Stimulated activated CD4-positive, alpha-beta T cell treated with anti-CD3 and anti-CD28 coated beads, Interleukin-4, amount 100 ng/mL, for 24 hours (primary cell): ENCODE measurements at places on chromosomes 11 and 22.

DNA sequence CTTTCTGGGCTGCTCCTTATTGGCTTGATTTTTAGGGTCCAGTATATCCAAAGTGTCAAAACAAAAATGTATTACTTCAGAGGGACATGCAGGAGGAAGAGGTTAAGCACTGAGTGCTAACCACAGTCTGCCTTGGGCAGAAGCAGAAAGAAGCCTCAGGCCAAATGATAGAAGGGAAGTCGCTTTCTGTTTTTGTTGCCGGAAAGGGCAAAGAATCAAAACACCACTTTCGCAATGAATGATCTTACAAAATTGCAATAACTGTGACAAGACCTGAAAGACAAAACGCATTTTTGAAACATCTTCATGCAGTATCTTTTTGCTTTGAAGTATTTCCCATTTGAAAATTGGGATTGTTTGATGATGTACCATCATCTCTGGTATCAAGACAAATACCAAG, 70.1 kb upstream of the PICALM start:
- DNase-seq = peak; percentile 14

GRCh38 chr11:10485646-10486045, 30.6 kb downstream of the AMPD3 start:
- DNase-seq = no peak

DNA sequence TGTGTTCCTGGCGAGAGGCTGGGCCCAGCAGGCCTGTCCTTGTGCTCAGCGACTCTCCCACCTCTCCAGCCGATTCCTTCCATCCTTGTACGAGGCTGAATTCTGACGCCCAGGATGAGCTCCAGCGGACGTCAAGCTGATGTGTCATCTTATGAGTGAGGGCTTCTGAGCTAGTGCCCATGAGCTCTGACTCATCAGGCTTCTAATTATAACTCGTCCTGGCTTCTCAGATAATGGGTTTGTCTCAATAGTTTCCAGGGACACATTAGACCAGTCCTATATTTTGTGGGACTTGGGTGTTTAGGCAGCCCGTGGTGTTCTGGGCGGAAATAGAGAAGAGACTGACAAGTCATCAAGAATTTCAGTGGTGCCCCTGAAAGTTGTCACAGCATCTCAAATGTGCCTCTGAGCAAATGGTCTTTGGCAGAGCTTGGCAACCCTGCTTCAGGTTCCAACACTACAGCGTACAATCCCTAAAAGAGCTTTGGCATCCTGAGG, 108.2 kb upstream of the CD44 start:
- DNase-seq = peak; percentile 48

DNA sequence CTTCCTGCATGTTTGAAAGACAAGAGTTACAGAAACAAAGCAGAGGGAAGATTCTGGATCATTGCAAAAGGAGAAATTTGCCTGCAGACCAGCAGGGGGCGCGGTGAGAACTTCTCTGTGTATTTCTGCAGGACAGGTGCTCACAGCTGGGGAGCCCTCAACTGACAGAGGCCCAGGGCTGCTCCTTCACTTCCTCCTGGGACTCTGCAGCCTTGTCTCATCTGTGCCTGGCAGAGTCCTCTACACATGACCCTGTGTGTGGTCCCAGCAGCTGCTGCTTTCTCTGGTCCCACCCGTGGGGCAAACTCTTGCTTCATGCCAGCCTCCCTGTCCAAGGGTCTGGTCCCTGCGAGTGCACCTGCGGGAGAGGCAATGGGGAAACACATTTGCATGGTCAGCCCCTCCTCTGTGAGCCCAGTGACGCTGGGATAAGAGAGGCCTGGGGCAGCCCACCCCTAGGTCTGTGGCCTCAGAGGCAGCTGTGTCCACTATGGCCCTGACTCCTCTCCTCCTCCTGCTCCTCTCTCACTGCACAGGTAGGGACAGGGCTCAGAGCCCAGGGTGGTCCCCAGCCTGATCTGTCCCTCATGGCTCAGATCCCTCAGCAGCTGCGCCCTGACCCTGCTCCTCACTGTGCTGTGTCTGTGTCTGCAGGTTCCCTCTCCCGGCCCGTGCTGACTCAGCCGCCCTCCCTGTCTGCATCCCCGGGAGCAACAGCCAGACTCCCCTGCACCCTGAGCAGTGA, 43.2 kb upstream of the VPREB1 start:
- DNase-seq = peak; percentile 67

DNA sequence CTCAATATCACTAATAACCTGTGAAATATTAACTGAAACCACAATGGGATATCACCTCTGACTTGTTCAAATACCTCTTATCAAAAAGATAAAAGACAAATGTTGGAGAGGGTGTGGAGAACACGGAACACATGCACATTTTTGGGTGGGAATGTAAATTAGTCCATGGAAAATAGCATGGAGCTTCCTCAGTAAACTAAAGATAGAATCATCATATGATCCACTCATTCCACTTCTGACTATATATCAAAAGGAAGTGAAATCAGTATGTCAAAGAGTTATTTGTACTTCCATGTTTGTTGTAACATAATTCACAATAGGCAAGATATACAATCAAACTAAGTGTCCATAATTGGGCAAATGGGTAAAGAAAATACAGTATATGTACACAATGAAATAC, 57.4 kb downstream of the TYR start:
- no peak for DNase-seq

- no peak for DNase-seq
Observed at GRCh38 chr11:23497040-23497439, 636.8 kb upstream of the CCDC179 start.

DNA sequence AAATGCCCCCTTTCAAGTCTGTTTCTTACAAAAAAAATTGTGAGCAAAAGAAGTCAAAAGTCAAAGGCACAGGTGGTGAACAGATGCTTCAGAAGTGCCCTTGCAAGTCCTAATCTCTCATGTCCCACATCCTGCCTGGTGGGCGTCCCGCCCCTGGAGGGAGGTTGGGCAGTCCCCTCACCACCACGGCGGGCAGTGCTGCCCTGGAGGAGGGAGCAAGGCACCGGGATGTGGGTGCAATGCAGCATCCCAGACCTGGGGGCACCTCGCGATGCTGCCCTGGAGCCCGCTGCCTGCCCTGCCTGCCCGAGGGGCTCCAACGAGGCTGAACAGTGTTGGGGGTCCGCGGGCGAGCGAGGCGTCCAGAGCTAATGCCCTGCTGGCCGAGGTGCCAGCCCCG, 15.9 kb downstream of the MRGPRG start:
- DNase-seq = no peak

DNA sequence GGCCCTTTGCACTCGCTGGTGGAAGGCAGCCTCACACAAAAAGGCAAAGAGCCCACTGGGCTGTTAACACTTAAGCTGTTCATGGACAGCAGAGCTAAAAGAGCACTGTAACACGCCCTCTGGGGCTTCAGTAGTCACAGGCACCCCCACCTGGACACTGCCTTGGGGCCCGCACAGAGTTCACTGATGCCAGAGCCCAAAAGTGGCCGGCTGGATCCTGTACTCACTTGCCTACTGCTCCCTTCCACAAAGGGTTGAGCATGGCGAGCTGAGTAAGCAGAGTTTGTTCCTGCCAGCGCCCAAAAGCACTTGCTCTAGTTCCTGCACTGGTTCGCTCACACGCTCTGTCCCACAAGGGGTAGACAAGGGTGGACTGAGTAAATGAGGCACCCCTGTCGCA, 78.8 kb downstream of the RELT start:
- no peak for DNase-seq

- DNase-seq = no peak
Observed at GRCh38 chr22:46866591-46866990, 104.1 kb downstream of the TBC1D22A start.

- peak; percentile 20 for DNase-seq
Observed at GRCh38 chr22:42473484-42474193, 41.4 kb upstream of the NFAM1 start.
